ENCODE measurements at places on chromosomes 7 and 10.

- no peak for DNase-seq
Observed at GRCh38 chr7:114527589-114527988, 113.0 kb downstream of the FOXP2 start.

DNA sequence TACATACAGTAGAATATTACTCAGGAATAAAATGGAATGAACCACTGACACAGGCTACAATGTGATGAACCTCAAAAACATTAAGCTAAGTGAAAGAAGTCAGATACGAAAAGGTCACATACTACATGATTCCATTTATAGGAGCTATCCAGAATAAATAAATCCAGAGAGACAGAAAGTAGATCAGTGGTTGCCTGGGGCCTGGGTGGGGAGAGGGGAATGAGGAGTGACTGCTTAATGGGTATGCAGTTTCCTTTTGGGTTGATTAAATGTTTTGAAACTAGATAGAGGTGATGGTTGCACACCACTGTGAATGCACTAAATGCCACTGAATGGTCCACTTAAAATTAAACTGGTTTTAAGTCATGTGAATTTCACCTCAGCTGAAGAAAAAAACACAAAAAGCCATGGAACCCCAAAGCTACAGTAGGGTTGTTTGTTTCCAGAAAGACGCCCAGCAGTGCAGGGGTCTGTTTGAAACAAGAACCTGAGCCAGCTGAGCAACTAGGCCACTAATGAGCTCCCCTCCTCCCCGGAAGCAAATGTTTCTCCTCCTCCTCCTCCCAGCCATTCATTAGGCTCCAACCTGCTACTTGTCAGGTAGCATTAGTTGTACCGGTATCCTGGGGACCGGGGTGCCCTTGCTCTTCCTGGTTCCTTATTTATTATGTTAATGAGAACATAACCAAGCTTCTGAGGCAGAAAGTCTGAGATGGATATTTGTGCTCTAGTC is 168.4 kb downstream of the EVX1 start:
- DNase-seq = no peak

GRCh38 chr7:42389697-42390096 is 152.7 kb upstream of the GLI3 start:
- no peak for DNase-seq

GRCh38 chr10:115953281-115953680 is 319.7 kb downstream of the GFRA1 start:
- DNase-seq = no peak

DNA sequence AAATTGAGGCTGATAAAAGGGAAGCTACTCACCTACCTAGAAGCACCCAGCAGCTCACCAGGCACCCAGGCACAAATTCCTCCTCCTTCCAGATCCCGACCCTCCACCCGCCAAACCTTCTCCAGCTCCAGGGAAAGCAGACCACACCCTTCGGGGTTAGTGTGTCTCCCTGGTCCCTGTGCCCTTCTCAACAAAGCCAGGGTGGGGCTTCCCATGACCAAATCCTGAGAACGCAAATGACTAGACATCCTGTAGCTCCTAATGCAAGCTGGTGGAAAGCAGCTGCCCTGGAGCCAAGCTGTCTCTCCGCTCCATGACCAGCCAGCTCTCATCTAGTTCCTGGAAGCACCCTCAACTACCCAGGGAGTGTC is 4.4 kb downstream of the TBX20 start:
- no peak for DNase-seq

DNA sequence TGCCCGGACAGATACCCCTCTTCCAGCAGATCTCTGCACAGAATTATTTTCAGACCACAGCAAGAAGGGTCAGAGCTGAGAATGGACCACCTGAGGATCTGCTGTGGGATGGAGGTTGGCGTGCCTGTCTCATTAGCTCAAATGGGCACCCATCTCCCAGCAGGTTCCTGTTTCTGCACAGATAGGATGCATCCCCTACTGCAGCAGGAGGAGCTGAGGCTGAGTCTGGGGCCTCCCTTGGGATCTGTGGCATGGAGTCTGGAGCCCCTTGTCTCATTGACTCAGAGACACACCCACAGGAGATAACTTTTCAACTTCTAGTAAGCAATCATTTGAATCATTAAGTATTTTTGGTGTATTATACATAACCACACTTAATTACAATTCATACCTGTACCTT is 212.7 kb downstream of the ADK start:
- DNase-seq = no peak

DNA sequence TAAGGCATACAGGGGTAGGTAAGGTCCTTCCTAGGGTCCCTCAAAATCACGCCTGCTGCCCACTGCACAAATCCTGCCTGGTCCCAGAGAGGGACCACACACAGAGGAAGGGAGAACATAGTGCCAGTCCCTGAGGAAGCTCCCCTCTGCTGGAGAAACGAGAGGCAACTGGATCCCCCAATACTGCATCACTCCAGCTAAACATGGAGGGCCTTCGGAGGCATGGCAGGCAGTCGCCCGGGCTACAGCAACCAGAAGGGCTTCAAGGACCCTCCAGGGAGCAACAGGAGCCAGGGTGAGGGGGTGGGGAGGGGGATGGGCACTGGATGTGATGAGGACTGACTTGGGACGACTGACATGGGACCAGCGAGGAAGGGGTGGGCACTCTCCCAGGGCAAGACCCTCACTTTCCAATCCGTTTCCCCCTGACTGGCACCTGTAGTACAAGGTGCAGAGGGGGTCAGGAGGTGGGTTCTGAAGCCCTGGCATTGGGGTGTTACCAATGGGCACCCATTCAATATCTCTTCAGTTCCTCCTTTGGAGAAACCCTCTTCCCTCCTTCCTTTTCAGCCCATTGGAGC is 21.7 kb downstream of the DDIT4 start:
- no peak for DNase-seq

GRCh38 chr7:27143023-27143949 is at the start of gene HOXA5:
TSS of gene HOXA5 (minus strand) at chr7:27143681. CDS start at chr7:27143607, 74 bp downstream.
- no peak for DNase-seq

DNA sequence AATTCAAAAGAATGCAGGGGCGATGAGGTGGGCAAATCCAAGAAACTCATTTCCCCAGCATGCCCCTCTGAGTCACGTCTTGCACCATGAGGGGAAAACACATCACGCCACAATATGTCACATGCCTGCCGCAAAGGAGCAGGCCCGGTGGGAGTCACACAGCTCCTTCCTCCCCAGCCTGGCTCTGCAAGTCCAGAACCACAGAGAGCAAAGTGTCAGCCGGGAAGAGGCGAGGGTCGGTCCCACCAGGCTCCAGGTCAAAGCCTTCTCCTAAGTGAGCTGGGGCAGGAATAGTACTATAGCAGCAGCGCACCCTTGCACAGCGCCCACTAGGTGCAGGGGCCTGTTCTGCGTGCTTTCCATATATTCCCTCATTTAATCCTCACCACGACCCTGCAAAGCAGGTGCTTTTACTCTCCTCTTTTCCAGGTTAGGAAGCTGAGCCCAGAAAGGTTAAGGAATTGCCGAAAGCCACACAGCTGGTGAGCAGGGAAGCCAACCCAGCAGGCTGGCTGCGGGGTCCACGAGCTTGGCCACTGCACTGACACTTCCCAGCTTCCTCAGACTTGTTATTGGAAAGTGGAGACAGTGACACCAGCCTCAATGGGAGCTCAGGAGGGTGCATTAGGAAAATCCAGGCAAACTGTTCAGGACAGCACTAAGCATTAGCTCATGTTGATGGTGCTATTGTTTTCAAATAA is 94.0 kb upstream of the ZMIZ1 start:
- DNase-seq = peak; percentile 60

DNA sequence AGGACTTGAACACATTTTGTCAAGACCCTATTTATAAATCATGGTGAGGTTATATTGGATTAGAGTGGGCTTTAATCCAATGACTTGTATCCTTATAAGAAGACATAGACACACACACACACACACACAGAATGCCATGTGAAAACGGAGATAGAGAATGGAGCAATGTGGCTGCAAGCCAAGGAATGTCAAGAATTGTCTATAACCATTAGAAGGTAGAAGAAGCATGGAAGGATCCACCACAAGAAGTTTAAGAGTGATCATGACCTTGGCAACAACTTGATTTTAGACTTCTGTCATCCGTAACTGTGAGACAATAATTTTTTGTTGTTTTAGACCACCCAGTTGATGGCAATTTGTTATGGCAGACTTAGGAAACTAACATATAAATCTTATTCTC is 514.2 kb downstream of the TFEC start:
- DNase-seq = no peak

DNA sequence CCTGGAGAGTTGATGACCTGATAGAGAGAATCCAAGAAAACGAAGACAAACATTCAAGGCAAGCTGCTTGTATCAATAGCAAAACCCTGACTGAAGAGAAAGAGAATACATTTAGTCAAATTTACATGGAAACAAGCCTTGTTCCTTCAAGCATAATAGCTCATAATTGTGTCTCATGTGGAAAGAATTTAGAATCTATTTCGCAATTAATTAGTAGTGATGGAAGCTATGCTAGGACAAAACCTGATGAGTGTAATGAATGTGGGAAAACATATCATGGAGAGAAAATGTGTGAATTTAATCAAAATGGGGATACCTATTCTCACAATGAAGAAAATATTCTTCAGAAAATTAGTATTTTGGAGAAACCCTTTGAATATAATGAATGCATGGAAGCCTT is 18.0 kb downstream of the RBAK start:
- DNase-seq = no peak

All from stimulated activated CD4-positive, alpha-beta T cell treated with anti-CD3 and anti-CD28 coated beads, Interleukin-15, amount 100 ng/mL, for 48 hours (primary cell).